ENCODE measurements at places on chromosomes 11 and 22. TPM values are rescaled to one million over a fixed set of nuclear protein-coding genes. Genes with fewer than 3 reads are reported as not detected.

DNA sequence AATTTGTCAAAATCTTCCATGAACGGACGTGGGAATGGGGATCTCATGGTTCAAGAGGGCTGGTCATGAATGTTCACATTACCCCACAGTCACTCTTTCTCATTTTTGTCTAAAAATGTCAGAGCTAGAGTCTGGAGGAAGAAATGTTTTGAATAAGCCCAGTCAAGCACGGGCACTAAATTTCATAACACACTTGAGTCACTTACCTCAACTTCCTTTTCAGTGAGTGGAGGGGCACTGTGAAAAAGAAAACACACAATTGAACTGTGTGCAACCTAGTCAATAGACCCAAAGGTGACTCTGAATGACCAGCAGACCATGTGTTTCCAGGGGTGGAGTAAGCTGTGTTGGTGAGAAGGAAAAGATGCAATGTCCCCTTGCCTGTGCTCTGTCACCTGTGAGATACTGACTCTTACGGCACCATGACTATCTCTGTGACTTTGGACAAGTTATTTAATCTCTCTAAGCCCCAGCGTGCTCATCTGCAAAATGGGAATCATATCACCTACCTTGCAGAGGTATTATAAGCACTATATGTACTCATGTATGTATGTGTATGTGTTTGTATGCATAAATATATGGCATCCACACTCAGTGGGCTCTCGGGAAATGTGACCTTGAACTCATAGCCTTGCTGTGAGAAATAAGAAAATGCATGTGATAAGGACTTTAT lies 38.2 kb upstream of the LYVE1 start:
- no peak overlapping the region for H3K27ac ChIP-seq
- no peak overlapping the region for H3K4me3 ChIP-seq
- no peak for DNase-seq

- no peaks in the 10 kb centered on the region for H3K27me3 ChIP-seq
- no peaks in the 10 kb centered on the region for H3K36me3 ChIP-seq
- no peak overlapping the region for H3K27ac ChIP-seq
- DNase-seq: no peak
- no peaks in the 10 kb centered on the region for H3K4me1 ChIP-seq
Measured at GRCh38 chr11:99671808-99672409, 651.2 kb downstream of the CNTN5 start.

DNA sequence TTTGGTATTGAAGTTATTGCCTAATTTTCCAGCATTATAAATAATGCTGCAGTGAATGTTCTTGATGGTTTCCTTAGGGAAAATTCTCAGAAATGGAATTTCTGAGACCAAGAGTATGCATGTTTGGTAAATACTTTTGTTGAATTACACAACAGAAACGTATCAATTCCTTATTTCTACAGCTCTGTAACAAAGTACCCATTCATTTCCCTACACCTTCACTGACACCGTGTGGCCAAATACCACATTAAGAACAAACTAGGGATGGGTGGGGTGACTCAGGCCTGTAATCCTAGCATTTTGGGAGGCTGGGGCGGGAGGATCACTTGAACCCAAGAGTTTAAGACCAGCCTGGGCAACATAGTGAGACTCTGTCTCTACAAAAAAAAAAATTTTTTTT lies 21.8 kb downstream of the MCAM start:
- peaks cover 34% of the 10 kb centered on the region for H3K36me3 ChIP-seq
- no peak for DNase-seq
- no peak overlapping the region for H3K4me3 ChIP-seq
- H3K27me3 ChIP-seq: no peaks in the 10 kb centered on the region

GRCh38 chr11:79040348-79040747 lies 400.5 kb downstream of the TENM4 start:
- H3K27me3 ChIP-seq: no peaks in the 10 kb centered on the region
- H3K27ac ChIP-seq: no peak overlapping the region
- no peak for DNase-seq
- H3K4me3 ChIP-seq: no peak overlapping the region
- no peaks in the 10 kb centered on the region for H3K36me3 ChIP-seq
- no peaks in the 10 kb centered on the region for H3K4me1 ChIP-seq

- no peaks in the 10 kb centered on the region for H3K27me3 ChIP-seq
- no peak overlapping the region for H3K4me3 ChIP-seq
Measured at GRCh38 chr11:19433791-19434190, 193.0 kb upstream of the E2F8 start.

- no peaks in the 10 kb centered on the region for H3K36me3 ChIP-seq
- no peak overlapping the region for H3K27ac ChIP-seq
- no peaks in the 10 kb centered on the region for H3K27me3 ChIP-seq
Measured at GRCh38 chr11:35404388-35404775, 15.0 kb downstream of the SLC1A2 start.

DNA sequence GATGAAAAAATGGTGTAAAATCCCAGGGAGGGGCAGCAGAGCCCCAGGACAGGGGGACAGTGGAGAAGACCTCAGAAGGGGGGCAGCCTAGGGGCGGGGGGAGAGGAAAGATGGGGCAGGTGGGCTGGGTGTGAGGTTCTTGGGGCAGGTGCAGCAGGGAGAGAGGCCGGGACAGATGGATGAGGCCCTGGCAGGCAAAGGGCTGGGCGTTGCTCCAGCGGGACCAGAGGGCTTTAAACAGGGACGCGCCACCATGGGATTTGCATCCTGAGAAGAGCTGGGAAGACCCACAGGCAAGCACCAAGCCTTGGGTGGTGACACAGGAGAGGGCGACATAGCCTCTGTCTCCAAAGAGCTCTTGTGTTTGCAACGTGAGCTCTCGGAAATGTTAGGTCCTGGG lies 1342.8 kb downstream of the TBC1D22A start:
- no peak overlapping the region for H3K4me3 ChIP-seq
- no peaks in the 10 kb centered on the region for H3K27me3 ChIP-seq
- H3K27ac ChIP-seq: no peak overlapping the region

DNA sequence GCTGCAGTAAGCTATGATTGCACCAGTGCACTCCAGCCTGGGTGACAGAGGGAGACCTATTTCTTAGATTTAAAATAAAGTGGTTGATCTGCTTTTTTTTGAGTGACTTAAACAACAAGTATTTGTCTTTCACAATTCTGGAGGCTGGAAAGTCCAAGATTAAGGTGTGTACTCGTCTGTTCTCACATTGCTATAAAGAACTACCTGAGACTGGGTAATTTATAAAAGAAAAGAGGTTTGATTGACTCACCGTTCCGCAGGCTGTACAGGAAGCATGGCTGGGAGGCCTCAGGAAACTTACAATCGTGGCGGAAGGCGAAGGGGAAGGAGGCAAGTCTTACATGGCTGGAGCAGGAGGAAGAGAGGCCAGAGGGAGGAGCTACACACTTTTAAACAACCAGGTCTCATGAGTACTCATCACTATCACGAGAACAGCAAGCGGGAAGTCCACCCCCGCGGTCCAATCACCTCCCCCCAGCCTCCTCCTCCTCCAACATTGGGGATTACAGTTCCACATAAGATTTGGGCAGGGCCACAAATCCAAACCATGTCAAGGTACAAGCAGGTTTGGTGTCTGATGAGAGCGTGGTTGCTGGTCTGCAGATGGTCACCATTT lies 19.7 kb upstream of the OSBPL5 start:
- DNase-seq: no peak
- no peak overlapping the region for H3K27ac ChIP-seq
- H3K27me3 ChIP-seq: no peaks in the 10 kb centered on the region

DNA sequence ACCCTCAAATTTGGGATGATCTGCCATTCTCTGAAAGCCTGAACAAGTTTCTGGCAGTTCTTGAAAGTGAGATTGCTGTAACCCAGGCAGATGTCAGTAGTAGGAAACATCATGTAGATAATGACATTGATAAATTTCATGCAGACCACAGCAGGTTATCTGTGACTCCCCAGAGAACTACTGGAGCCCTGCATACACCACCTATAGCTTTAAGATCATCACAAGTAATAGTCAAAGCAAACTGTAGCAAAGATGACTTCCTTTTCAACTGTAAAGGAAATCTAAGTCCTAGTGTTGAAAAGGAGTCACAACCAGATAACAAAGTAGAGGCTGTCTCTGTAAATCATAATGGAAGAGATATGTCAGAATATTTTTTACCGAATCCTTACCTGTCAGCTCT lies 31.0 kb downstream of the DDIAS start:
- H3K4me3 ChIP-seq: no peak overlapping the region
- no peak for DNase-seq
- no peaks in the 10 kb centered on the region for H3K36me3 ChIP-seq
- H3K4me1 ChIP-seq: no peaks in the 10 kb centered on the region
- no peaks in the 10 kb centered on the region for H3K27me3 ChIP-seq

- H3K4me1 ChIP-seq: no peaks in the 10 kb centered on the region
- no peak overlapping the region for H3K27ac ChIP-seq
- H3K27me3 ChIP-seq: no peaks in the 10 kb centered on the region
- H3K36me3 ChIP-seq: no peaks in the 10 kb centered on the region
- H3K4me3 ChIP-seq: no peak overlapping the region
- no peak for DNase-seq
Measured at GRCh38 chr11:95243673-95244072, 12.7 kb upstream of the SESN3 start.

DNA sequence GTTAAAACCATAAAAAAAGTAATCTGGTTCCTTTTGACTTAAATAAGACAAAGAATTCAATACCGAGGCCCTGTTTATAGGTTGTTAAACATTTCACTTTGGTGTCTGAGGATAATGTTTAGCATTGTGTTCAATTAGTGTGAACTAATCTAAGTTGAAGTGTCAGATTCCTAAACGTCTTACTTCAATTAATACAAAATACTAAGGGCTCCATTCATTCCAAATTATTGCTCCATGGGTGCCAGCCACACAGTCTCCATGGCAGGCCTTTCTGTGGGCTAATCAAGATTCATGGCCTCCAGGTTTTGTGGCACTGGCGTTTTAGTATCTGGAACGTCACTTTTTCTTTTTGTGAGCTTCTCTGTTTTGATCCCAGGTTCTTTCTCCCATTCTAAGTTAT lies 89.4 kb downstream of the TMEM135 start:
- no peak overlapping the region for H3K27ac ChIP-seq
- no peaks in the 10 kb centered on the region for H3K4me1 ChIP-seq
- H3K27me3 ChIP-seq: no peaks in the 10 kb centered on the region
- DNase-seq: no peak
- H3K36me3 ChIP-seq: no peaks in the 10 kb centered on the region
- no peak overlapping the region for H3K4me3 ChIP-seq

DNA sequence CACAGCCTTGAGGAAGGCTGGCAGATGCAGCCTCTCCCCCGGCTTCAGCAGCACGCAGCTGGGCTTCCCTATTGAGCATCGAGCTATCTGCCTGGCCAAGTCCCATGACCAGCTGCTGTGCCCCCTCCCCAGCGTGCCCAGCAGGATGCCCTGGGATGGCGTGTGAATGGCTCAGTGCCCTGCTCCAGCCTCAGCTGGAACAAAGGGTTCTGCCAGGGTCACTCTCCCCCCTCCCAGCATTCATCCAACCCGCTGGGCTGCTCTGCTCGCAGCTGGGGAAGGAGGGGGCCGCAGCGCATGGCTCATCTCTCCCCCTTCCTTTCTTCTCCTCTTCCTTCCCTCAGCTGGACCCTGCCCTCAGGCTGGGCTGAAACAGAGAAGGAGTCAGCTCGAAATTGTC lies 14.5 kb downstream of the LRP4 start:
- H3K36me3 ChIP-seq: no peaks in the 10 kb centered on the region
- DNase-seq: no peak
- no peak overlapping the region for H3K27ac ChIP-seq
- no peak overlapping the region for H3K4me3 ChIP-seq
- H3K27me3 ChIP-seq: no peaks in the 10 kb centered on the region

- H3K4me3 ChIP-seq: no peak overlapping the region
- no peaks in the 10 kb centered on the region for H3K4me1 ChIP-seq
- H3K27ac ChIP-seq: no peak overlapping the region
- DNase-seq: no peak
- H3K36me3 ChIP-seq: no peaks in the 10 kb centered on the region
- no peaks in the 10 kb centered on the region for H3K27me3 ChIP-seq
Measured at GRCh38 chr11:10255388-10256125, 38.5 kb downstream of the SBF2 start.

GRCh38 chr11:12329797-12330196 lies 47.6 kb upstream of the PARVA start:
- no peaks in the 10 kb centered on the region for H3K4me1 ChIP-seq
- no peaks in the 10 kb centered on the region for H3K27me3 ChIP-seq
- no peak overlapping the region for H3K4me3 ChIP-seq
- no peaks in the 10 kb centered on the region for H3K36me3 ChIP-seq
- H3K27ac ChIP-seq: no peak overlapping the region
- DNase-seq: no peak

Gene TP53AIP1
- not detected for total RNA-seq

Gene RAB39A
- not detected for total RNA-seq

Gene SLC17A6
- not detected for total RNA-seq

Gene CTSF
- 2.2 TPM for total RNA-seq

Gene B4GAT1
- total RNA-seq: 2.9 TPM

Gene NOX4
- not detected for total RNA-seq

Gene KBTBD4
- total RNA-seq: 20.7 TPM

Gene OR51I1
- not detected for total RNA-seq

Gene TMEM191C
- 7.3 TPM for total RNA-seq

Data from naive thymus-derived CD4-positive, alpha-beta T cell (primary cell).